ENCODE measurements at places on chromosomes 4 and X.

- DNase-seq, result no peak
These were observed 12.4 kb upstream of the PACRGL start for GRCh38 chr4:20687864-20688263.

GRCh38 chrX:149510386-149510785, 5.3 kb upstream of the IDS start:
- DNase-seq, result no peak

- DNase-seq, result no peak
These were observed 1170.9 kb downstream of the NLGN4X start for GRCh38 chrX:5057786-5058185.

DNA sequence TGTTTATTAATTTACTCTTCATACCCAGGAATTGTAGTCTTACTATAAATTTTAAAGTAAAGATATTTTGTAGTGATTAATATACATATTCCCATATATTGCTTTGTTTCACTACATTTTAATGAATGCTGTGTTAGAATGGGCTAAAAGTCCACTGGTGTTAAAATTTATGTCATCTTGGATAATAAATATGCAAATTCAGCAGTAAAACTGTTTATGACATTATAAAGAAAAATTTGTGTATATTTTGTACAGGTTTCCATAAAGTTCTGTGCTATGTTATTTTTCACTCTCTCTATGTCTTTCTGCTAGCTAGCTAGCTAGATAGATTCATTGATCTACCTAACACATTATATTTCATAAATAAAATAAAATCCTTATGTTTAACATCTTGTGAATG, 1071.2 kb downstream of the FAT4 start:
- no peak for DNase-seq

GRCh38 chr4:104574371-104574770, 79.7 kb upstream of the CXXC4 start:
- DNase-seq, result no peak

GRCh38 chr4:61375301-61375700, 175.2 kb downstream of the ADGRL3 start:
- DNase-seq, result no peak

DNA sequence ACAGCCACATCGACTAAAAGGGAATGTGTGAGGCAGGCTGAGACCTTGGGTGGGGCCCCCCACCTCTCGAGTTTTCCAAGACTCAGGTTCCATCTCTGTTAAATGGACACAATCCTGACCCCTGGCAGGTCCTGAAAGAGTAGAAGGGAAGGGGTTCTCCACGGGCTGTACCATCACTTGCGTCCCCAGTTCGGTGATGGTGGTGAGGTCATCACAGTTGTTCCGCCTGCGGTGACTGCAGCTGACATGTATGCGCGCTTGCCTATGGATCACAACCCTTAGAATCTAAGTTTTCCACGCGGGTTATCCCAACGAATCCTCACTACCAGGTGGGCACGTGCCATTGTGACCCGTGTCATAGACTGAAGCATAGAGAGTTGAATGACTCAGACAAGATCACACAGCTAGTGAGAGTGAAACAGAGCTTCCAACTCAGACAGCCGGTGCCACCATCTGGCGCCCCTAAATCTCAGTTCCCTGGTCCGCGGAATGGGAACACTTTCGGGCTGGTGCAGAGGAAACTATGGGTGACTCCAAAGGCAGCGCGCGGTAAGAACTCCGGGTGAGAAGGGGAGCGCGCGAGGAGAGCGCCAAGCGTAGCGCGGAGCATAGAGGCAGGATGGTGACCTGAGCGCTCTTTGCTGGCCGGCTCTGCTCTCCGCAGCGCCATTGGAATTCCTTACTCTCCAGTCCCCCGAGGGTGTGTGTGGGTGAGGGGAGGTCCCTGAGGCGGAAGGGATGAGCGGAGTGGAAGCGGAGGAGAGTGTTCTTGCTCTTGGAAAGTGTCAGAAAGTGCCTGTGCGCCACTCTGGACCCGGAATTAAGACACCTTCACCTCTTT, 10.5 kb downstream of the MSX1 start:
- DNase-seq, result no peak

DNA sequence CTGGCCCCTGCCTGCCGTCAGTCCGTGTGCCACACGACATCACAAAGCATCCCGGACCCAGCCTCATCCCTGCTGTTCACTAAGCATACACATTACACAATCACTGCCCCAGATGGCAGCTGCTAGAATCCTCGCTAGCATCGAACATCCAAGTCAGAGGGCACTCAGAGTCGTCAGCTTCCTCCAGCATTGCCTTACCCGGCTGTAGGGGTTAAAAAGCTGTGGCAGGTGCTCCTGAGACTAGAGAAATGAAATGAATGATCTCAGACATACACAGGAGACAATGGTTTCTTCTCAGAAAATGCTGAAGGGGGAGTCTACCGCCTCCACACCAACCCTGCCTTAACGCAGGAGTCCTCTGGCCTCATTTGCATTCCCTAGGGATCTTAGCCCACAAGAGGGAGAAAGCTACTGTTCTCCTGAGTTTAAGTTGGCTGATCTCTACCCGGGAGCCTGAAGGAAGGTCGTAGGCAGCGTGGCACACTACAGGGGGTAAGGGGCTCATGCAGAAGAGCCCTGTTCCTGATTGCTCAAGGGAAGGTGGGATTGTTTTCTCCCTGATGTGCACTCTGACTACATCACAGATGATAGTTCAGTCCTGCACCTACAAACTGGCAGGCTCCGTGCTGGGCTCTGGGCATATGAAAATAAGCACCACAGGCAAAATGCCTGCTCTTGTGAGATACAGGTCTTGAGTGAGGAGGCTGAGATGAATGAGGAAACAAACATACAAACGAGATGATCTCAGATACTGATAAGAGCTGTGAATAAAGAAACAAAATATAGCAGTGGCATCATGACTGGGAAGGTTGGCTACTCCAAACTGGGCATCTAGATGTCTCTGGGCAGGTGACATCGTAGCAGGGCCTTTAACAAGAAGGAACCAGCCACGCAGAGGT, 2.6 kb upstream of the KIAA0232 start:
- DNase-seq, result no peak

DNA sequence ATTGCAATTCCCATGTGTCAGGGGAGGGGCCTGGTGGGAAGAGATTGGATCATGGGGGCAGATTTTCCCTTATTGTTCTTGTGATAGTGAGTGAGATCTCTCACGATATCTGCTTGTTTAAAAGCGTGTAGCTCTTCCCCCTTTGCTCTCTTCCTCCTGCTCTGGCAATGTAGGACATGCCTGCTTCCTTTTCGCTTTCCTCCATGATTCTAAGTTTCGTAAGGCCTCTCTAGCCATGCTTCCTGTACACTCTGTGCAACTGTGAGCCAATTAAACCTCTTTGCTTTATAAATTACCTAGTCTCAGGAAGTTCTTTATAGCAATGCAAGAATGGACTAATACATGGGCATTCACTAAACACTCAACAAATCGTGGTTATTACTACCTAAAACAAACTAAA, 37.2 kb upstream of the PAPSS1 start:
- no peak for DNase-seq

DNA sequence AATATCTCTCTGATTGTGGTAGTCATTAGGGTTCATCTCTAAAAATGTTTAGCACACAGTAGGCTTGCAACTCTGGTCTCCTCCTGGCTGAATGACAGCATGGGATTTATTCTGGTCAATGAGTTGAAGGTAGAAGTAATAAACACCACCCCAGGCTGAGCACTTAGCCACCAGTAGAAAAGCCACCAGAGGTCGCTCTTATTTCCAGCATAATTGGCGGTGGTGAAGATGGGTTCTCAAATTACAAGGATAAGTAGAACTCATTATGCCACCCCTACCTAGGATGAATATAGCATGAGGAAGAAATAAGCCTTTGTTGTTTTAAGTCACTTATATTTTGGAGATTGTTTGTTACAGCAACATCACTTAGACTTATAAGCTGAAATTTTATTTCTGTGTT, 302.7 kb downstream of the GPM6A start:
- no peak for DNase-seq

DNA sequence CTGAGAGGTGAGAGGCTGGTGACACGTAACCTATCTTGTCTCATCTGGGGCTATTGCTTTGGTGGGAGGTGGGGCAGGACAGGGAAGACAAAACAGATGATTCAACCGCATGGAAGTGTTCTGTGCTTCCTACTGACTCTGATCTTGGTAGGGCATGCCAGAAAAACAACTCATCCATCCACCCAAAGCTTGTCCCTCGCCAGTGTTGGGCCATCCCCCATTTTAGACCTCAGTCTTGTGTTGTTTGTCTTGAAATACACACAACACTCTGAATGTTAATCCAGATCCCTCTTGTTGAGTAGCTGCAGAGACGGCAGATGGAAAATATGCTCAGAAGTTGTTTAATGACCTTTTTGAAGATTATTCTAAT, 377 bp downstream of the CHRNA9 start:
- DNase-seq, result no peak

- no peak for DNase-seq
These were observed 42.4 kb upstream of the SMARCAD1 start for GRCh38 chr4:94165256-94165655.

DNA sequence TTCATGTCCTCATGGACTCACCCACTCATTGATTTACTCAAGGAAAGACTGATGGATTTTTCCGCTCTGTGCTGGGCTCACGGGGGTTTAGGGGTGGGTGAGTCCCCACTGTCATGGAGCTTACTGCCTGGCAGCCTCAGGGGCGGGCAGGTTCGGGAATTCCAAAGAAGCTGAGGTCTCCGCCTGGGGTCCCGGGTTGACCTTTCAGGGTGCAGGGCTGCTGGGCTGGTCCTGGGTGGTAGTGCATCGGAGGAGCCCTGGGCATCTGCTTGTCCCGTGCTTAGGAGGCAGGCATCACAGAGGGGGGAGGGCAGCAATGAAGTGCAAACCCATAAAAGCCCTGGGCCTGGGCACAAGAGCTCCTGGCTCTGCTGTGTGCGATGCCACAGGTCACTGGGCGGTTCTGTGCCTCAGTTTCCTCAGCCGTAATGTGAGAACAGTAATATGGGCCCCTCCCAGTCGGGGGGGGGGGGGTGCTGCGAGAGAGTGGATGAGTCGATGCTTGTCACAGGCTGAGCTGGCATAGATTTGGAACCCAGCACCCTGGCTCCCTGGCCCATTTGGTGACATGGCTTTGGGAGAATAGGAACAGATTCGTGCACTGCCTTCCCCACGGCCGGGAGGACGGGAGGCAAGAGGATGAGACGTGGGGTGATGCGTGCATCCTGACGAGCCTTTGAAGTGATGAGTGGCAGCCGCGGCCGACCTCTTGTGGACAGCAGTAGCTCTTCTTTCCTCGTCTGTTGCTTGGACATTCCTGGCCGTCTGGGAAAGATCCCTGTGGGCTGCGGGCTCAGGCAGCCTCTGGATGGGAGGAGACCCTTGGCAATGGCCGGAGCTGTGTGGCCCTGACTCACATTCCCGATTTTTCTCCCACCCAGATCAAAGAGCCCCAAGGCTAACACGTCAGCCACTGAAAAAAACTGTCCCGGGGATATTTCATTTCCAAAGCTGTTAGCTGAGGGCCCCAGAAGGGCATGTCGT, 42.0 kb downstream of the PSAPL1 start:
- no peak for DNase-seq

DNA sequence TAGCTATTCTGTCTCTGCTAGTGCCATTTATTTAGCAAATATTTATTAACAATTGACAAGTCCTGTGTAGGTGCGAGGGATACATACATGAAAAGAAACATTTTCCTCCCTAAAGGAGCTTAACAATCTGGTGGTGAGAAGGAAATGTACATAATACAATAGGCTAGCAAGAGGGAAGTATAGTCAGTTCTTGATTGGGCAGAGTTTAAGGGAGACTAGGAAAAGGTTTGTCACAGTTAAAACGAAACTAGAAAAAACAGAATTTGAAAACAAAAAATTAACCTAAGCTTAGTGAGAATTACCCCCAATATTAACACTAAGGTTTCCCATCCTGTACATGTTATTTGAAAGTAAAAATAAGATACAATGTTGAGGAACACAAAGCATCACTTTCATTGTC, 8.6 kb upstream of the MAML3 start:
- DNase-seq, result no peak

DNA sequence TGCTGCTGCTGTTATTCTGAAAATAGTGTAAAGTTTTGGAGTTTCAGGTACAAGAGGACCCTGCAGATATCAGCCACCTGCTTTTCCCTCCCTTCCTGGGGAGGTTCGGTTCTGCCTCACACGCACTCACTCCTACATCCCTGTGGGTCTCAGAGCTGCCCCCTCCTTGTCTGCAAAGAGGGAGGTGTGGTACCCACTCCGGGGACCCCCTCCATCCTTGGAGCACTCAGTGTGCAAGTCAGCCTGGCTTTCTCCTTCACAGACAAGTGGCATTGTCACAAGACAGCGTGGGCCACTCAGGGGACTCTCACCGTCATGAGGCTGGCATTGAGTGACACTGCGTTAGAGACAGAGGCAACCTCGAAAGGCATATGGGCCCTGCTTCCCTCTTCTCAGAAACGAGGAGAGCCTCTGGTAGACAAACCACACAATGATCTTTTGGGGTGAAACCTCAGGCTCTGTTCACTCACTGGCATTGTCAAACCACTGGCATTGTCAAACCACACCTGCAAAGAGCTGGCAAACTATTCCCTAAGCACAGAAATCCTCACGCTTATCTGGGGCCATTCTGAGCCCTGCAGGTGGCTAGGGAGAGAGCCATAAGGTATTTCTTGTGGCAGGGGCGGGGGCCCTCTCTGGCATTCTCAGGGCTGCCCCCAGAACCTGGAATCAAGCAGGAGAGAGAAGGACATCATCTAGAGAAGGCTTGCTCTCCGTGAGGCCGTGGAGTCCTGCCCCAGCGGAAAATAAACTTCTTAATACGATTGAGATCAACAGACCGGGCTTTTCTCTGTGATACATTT, 285.0 kb downstream of the SHOX start:
- DNase-seq, result no peak

DNA sequence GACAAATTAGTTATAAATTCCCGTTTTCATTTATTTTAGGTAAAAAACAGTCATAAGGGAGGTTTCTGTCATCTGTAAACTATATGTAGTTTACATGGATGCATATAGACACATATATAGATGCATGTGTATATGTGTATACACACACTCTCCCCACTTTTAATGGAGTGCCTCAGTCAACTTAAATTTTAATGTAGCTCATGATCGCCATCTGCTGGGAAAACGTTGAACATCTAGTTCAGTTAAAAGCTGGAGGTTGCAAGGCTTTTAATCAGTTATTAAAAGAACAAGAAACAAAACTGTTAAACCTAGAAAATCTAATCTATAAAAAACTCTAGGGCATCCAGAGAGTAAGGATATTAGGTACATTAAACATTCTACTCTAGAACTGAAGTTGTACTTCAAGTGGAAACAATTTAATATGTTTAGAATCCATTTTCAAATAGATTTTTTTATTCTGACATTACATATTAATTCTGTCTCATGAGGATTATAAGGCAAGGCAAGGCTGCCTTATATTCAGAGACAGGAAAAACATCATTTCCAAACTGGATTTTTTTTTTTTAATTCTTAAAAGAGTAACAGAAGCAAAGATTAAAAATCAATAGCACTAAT, 122.6 kb downstream of the SHISA3 start:
- DNase-seq, result no peak

- no peak for DNase-seq
These were observed 13.8 kb upstream of the MAN2B2 start for GRCh38 chr4:6561173-6561516.

DNA sequence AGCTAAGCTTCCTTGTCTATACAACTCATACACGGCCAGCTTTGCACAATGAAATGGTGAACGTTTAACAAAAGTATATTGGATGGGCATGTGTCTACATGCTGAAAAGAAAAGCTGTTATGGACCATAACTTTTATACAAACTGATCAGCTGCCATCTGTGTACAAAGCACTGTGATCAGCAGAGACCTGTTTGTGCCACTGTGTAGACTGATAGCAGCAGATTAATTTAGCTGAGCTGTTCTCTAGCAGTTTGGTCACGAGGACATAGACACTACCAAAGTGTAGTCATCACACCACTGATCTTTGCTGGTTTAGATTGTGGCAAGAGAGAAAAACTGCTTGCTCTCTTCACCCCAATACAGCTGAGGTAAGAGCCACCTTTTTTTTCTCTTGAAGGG, 124.5 kb downstream of the RAPGEF2 start:
- no peak for DNase-seq
